ENCODE measurements at places on chromosomes 5 and 9.

GRCh38 chr9:12972608-12973589 lies 198.1 kb downstream of the LURAP1L start:
- H3K27me3 ChIP-seq = no peaks in the 10 kb centered on the region
- no peaks in the 10 kb centered on the region for H3K36me3 ChIP-seq
- H3K4me3 ChIP-seq = no peak overlapping the region
- DNase-seq = no peak
- H3K27ac ChIP-seq = no peak overlapping the region

DNA sequence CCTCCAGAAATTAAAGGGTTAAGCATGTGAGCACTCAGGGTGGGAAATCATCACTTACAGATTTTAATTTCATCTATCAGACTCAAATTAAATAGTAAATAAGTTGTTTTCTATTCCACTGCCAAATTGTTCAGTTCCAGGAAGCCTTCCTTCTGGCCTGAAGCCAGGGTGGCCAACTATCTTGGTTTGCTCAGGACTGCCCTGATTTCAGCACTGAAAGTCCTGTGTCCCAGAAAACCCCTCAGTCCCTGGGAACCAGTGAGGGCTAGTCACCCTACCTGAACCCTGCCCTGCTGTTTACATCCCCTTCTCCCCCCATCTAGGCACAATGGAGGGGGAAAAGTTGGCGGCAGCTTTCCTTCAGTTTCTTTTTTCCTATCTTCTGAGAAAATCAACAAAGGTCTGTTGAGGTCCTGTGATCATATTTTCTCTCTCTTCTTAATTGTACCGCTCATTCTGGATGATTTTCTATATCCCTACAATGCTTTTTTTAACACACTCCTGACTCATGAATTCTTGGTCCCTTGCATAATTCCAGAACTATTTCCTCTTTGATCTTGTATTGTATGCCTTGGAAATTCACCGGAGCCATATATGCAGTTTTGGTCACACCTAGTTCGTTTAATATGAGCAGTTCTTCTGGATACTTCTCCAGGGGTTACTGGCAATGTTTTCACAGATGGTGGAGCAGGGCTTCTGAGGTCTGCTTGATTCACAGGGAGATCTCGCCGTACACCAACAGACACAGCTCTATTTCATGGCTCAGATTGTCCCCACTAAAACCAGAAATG lies 103.8 kb downstream of the MAP1B start:
- H3K4me3 ChIP-seq = no peak overlapping the region
- H3K4me1 ChIP-seq = no peaks in the 10 kb centered on the region
- DNase-seq = no peak
- H3K27ac ChIP-seq = no peak overlapping the region
- H3K36me3 ChIP-seq = peaks cover 3% of the 10 kb centered on the region

DNA sequence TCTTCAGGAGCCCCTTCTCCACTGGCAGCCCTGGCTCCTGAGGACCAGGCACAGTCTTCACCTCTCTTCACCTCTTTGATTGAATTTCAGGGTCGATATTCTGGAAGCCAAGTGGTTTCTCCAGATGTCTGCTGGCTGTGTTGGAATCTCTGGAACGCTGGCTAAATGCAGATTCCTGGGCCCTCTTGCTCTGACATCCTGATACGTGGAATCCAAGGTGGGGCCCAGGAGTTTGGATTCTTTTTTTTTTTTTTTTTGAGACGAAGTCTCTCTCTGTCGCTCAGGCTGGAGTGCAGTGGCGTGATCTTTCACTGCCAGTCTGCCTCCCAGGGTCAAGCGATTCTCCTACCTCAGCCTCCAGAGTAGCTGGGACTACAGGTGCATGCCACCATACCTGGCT lies 26.8 kb upstream of the IER5L start:
- H3K27ac ChIP-seq = no peak overlapping the region
- H3K36me3 ChIP-seq = peaks cover 11% of the 10 kb centered on the region
- DNase-seq = no peak
- peaks cover 17% of the 10 kb centered on the region for H3K4me1 ChIP-seq
- H3K27me3 ChIP-seq = no peaks in the 10 kb centered on the region
- no peak overlapping the region for H3K4me3 ChIP-seq

DNA sequence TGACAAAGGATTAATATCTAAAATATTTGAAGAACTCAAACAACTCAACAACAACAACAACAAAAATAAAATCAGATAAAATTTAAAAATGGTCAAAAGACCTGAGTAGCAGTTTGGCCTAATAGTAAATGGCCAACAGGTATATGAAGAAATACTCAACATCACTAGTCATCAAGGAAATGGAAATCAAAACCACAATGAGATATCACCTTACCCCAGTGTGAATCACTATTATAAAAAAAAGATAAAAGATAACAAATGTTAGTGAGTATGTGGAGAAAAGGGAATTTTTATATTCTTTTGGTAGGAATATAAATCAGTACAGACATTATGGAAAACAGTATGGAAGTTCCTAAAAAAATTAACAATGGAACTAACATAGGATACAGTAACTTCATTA lies 247.9 kb upstream of the TRPC7 start:
- H3K36me3 ChIP-seq = no peaks in the 10 kb centered on the region
- no peak overlapping the region for H3K27ac ChIP-seq
- DNase-seq = no peak

DNA sequence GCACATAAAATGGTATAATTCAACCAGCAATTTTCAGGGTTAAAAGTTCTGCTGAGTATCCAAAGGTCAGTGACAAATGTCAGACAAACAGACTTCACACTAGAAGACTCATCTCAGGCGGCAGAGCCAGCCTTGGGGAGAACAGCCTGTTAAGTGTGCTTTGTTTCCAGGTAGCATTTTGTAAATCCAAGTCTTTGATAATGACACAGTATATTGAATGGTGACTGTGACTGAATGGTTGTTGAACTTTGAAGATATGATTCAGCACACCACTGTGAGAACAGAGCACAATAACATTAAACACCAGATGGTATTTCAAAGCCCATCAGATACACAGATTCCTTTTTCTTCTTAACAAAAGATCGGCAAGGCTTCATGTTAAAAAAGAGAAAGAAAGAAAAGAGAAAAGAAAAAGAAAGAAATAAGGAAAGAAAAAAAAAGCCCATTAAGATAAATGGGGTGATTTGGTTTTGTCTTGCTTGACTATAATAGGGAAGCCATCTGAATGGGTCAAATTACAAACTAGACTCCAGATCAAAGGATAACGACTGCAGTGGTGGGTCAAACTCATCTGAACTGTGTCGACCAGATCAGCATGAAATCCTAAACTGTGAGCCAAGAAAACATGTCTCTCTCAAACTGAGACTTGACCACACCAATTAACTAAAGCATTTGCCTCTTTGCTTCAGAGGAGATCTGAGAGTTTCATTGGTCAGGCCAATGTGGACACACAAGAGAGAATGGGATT lies 313.0 kb upstream of the ZNF608 start:
- no peak for DNase-seq
- no peaks in the 10 kb centered on the region for H3K4me1 ChIP-seq
- no peaks in the 10 kb centered on the region for H3K27me3 ChIP-seq
- no peaks in the 10 kb centered on the region for H3K36me3 ChIP-seq
- no peak overlapping the region for H3K27ac ChIP-seq

All from effector memory CD8-positive, alpha-beta T cell (primary cell).